Activated naive CD4-positive, alpha-beta T cell treated with anti-CD3 and anti-CD28 coated beads for 36 hours (primary cell): ENCODE measurements at places on chromosomes 12 and 14. TPM values are rescaled to one million over a fixed set of nuclear protein-coding genes. Genes with fewer than 3 reads are reported as not detected.

Gene C12orf76
- total RNA-seq = 12.1 TPM

Gene KERA
- not detected for total RNA-seq

Gene OR6C2
- total RNA-seq = not detected

Gene AQP2
- total RNA-seq = not detected

Gene TAS2R19
- total RNA-seq = 0.98 TPM

Gene C12orf60
- total RNA-seq = 2.0 TPM

Gene SINHCAF
- 169 TPM for total RNA-seq

Gene KRT83
- total RNA-seq = not detected

Gene SLC15A5
- not detected for total RNA-seq

Gene ALX1
- total RNA-seq = not detected

Gene MYH7
- not detected for total RNA-seq

Gene AVPR1A
- not detected for total RNA-seq

Gene TAS2R13
- 0.17 TPM for total RNA-seq

Gene RTL1
- total RNA-seq = not detected

Gene MAP1LC3B2
- 1.5 TPM for total RNA-seq

Gene PLEK2
- total RNA-seq = 2.2 TPM

Gene CD163
- not detected for total RNA-seq

Gene MUCL1
- total RNA-seq = not detected

Gene SYNDIG1L
- not detected for total RNA-seq

Gene OTOGL
- total RNA-seq = not detected

Gene NANOG
- total RNA-seq = not detected

Gene SMIM41
- not detected for total RNA-seq

Gene TMEM263
- 29.1 TPM for total RNA-seq

Gene PARP2
- 62.5 TPM for total RNA-seq

Gene TNS2
- 0.37 TPM for total RNA-seq

Gene CCDC85C
- total RNA-seq = 12.7 TPM

Gene LHX5
- total RNA-seq = not detected

Gene HHIPL1
- 0.15 TPM for total RNA-seq

Gene WNT5B
- not detected for total RNA-seq

Gene NUAK1
- total RNA-seq = not detected

Gene GPR65
- 10.4 TPM for total RNA-seq

Gene GUCY2C
- total RNA-seq = not detected

Gene KLHL33
- total RNA-seq = 0.10 TPM
